ENCODE measurements at places on chromosomes 7 and 10. TPM values are rescaled to one million over a fixed set of nuclear protein-coding genes. Genes with fewer than 3 reads are reported as not detected.

- no peak for DNase-seq
Measured at GRCh38 chr7:17402628-17403278, 104.3 kb downstream of the AHR start.

The LAMB1 gene
- 22.5 TPM for total RNA-seq

The CRPPA gene
- total RNA-seq = 1.9 TPM

The SPDYE6 gene
- total RNA-seq = not detected

The SVOPL gene
- total RNA-seq = 0.18 TPM

DNA sequence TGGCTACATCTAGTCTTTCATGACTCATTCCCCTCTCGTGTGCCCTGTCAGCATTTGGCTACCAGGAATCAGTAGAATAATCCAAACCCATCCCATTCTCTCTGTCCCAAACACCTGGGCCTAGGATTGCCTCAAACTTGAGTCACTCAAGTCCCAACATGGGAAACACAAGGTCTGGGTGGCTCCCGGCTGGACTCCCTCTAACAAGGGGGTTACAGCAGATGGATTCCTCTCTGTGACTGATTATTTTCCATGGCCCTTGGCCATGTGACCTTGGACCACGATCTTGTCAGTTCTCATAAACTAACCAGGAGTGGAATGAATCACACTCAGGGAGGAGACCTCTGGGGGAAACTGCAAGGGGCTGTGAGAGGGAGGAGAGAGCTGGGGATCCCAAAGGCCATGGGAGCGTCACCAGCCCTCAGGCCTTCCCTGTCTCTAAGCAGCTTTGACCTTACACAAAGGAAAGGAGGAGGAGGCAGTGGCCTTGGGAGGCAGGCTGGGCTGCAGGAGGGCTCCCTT lies 533.1 kb downstream of the KCNMA1 start:
- no peak for DNase-seq
